ENCODE measurements at places on chromosomes 11 and 22.

GRCh38 chr11:93034031-93034722 lies 64.7 kb downstream of the MTNR1B start:
- DNase-seq, result no peak

- no peak for DNase-seq
Measured at GRCh38 chr11:88179141-88179540, 3.9 kb upstream of the RAB38 start.

GRCh38 chr22:39594411-39594810 lies 23.9 kb downstream of the CACNA1I start:
- no peak for DNase-seq

DNA sequence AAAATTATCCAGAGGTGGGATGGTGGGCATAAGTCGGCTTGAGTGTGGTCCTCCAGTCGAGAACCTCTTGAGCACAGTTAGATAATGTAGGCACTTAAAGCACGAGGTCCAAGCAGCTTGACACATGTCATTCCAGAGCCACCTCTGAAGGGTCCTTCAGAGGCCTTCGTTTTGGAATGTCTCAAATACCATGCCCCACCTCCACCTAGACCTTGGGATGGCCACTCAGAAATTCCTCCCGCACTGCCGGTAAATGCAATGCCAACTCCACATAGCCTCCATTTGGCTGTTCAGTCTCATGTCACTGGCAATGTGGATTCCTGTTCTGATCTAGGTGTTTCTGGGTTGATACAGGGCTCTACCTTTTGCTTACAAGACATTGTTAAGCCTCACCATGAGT lies 43.9 kb downstream of the BDNF start:
- no peak for DNase-seq

DNA sequence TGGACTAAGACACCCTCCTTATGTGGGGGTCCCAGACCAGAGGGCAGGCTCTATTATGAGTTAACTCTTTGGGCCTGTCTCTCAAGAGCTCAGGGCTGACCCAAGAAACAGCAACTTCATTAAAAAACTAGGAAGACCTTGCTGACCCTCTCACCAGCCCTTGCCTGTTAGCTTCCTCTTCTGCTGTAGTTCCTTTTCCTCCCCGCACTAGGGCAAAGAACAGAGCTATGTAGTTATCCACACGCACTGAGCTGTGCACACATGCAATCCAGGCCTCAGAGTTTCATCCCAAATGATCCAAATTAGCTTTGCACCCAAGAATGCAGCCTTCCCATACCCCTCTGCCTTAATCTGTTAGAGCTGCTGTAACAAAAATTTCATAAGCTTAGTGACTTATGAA lies 539.6 kb upstream of the CADM1 start:
- DNase-seq, result no peak

DNA sequence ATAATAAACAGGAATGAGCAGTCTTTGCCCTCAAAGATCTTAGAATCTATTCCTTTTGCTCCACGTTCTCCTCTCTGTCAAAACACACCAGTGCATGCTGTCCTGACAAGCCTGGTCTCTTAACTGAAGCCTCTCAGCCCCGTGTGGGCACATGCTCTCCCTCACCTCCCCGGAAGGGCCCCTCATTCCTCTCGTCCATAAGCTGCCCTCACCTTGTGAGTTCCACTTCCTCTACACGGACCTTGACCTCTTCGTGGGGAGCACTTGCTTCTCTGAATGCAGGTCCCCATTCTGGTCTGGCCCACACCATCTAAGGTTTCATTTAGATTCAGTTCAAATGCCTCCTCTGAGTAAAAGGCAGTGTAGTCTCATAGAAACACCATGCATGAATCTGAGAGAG lies 412.3 kb upstream of the SYN3 start:
- DNase-seq, result no peak

GRCh38 chr11:118939953-118940598 lies 14.3 kb upstream of the BCL9L start:
- DNase-seq, result no peak

DNA sequence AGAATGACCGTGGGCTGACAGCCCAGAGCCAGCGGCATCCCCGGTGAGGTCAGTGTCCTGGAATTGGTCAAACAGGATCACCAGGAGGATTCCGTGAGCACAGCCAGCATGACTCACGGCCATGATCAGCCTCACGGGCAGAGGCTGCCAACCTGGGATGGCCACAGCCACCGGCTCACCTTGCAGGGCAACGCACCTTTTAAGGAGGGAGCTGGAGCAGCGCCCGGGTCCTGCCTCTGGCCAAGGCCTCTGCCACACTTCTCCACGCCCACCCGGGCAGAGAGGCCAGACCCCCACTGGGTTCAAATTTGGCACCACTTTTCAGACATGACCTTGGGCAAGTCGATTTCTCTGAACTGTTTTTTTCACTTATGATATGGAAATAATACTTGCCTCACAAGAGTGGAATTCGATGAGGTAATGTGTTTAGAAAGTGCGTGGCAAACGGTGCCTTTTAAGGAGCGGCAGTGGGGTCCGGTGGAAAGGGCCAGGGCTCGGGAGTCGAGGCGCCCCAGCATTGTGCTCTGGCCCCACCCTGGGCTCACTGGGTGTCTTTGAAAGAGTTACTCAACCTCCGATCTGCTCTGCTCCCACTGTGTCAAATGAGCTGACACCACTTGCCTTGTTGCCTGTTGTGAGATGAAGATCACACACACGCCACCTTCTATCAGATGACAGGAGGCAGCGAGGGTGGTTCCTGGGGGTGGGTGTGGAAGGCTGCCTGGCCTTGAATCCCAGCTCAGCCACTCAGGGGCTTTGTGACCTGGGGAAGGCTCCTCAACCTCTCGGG lies 16.0 kb downstream of the TXN2 start:
- DNase-seq, result peak; percentile 92

GRCh38 chr22:47632701-47633100 lies 870.3 kb downstream of the TBC1D22A start:
- DNase-seq, result peak; percentile 67

DNA sequence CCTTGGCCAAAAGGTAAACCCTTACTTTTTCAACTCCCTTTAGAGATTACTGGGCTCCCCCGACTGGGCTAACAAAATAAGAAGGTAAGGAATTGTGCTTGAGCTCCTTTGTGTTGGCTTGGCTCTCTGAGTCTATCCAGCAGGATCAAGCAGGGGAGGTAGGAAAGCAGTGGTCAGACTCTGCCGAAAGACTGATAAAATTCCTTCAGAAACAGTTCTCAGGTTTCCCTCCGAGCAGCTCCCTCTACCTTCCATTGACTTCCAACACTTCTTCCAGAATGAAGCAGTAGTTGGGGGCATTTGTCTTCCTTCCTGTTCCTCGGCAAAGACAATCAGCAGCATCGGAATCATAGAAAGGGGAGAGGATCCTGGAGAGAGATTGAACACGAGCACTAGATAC lies 16.1 kb upstream of the CARD18 start:
- no peak for DNase-seq

DNA sequence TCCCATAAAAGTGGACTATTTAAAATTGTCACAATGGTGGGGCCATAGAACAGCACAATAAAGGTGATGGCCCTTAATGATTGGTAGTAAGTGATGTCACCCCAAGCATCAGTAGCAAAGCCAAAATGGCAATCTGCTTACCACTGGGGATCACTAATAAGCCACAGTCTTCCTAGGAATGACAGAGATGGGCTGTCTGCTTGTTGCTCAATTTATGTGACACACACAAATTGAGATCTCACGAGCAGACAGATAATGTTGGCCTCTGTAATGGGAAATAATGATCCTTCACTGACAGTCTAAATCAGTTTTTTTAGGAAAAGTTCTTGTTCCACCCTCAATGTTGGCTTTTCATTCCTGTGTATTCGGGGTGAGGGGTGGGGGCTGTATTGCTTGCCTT lies 515.1 kb downstream of the BRD1 start:
- peak; percentile 5 for DNase-seq

DNA sequence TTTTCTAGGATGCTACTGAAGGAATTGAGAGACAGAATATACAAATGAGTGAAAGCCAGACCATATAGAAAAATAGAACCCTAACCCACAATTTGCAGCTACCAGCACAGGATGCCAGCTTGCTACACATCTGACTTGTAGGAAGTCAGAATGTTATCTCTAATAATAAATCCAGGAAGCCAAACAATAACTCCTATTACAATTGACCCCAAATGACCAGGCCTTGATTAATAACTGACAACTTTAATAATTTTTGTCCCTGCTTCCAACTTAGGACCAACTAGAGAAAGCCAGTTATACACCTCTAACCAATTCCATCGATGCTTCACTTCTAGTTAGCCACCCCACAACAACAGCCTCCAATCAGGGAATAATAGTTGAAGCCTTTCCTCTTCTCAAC lies 193.4 kb downstream of the CASP12 start:
- DNase-seq, result no peak

DNA sequence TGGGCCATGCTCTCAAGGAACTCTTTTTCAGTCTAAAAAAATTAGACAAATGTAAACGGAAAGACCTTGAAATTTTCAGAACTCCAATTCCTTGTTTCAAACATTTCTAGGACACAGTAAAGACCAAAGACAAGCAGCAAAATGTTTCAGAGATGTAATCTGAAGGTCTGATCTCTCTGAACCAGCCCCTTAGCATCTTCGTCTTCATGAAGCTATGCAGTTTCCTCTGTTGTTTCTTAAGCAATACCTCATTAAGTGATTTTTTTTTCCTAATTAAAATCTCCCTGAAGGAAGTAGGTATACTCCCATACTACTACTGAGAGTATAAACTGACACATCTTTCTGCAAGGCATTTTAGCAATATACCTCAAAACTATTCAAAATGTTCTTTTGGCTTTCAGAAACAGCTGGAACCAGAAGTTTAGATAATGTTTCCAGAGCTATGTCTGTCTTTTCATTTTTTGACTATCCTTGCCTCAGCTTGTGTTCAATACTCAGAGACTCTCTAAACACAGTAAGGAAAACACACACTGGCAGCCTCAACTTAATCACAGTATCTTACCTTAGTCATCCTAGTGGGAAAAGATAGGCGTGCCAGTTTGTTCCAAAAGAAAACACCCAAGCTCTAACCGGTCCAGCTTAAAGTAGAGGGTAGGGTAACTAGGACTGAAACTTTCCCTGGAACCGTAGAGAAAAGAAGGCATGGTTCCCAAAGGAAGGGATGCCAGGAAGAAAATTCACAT lies 25.1 kb downstream of the SBF2 start:
- DNase-seq, result no peak

DNA sequence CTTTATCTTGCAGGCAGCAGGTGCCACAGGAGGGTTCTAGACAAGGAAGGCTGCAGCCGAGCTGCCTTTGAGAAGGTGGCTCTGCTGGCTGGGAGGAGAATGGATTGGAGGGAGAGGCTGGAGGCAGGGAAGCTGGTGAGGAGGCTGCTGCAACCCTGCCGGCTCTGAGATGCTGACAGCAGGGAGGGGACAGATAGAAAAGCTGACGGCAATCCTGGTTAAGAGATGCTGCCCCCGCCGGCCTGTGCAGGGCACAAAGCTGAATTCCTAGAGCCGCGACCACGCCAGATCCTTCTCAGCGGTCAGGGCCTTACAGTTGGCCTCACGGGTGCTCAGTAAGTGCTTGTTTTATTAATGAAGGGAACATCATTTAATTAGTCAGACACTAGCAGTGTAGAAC lies 105.4 kb downstream of the CACNA1I start:
- DNase-seq, result no peak

DNA sequence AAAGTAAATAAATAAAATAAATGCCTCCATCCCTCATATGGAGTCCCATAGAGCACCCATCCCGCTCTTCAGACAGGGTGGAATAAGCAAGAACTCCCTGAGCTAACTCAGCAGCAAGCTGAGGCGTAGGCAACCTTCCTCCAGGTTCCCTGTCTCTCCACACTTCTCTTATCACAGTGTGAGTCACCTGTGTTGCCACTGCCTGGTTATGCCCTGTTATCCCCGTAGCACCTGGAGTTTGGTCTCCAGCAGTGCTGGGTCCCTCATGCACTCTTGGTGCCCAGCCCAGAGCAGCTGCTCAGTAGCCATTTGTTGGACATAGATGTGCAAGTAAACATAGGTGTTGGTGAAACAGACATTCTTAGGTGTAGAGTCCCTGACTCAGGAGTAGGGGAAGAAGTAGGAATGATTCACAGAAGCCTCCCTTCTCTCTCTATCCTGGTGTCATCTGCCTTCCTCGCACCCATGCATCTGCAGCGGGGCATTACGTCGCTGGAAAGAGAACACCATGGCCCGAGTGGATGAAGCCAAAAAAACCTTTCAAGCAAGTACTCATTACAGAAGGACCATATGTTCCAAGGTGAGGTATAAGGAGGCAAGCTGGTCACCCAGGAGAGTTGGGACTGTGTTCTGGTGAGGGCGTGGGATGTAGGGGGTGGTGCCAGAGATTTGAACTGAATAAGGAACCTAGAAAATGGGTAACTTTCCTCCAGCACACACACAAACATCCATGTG lies 56.0 kb downstream of the PISD start:
- peak; percentile 22 for DNase-seq

DNA sequence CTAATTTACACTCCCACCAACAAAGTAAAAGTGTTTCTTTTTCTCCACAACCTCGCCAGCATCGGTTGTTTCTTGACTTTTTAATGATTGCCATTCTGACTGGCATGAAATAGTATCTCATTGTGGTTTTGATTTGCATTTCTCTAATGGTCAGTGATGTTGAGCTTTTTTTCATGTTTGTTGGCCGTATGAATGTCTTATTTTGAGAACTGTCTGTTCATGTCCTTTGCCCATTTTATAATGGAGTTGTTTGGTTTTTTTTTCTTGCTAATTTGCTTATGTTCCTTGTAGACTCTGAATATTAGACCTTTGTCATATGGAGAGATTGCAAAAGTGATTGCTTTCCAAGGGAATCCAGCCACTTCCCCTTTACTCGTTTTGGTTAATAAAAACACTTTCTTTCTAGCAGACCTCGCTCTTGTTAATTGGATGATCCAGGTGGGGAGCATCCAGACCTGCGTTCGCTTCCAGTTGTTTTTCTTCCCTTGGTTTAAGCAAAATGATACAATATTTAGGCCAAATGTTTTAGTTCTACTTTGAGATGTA lies 17.1 kb upstream of the APOL4 start:
- no peak for DNase-seq

All from posterior vena cava (tissue), 2 donors.